SHP77 (cell line): ENCODE measurements at places on chromosomes 2 and 18.

DNA sequence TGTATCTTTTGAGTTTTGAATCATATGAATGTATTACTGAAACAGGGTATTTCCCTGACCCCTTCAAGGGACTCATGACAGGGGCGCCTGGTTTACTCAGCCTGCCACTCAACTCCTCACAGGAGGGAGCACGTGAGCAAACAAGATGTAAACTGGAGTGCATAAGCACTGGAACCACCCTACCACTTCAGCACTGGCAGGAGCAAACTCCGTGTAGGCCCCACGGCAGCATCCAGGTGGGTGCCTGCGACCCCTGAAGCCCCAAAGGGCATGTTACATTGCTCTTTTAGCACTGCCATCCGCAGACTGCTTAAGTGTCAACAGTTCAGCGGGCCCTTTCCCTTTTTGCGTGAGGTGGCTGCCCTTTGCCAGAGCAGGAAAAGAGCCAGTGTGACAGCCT, 8.2 kb upstream of the DAPL1 start:
- DNase-seq = peak; percentile 25

DNA sequence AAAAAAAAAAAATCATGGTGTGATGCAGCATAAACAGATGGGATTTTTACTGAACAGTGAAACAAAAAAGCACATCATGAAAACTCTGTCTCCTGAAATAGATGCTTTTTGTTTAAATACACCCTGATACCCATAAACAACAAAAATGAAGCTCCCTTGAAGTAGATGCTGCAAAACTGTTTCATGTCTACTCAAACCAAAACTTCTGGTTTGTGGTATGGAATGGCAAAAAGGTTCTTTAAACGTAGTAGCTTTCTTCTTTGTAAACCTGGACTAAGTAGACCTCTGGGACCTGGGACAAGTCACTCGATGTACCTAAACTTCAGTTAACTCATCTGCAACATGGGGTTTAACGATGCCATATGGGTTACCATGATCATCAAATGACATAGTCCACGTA, 64.4 kb upstream of the RAPH1 start:
- DNase-seq = no peak

GRCh38 chr2:192159736-192160135, 35.0 kb downstream of the TMEFF2 start:
- DNase-seq = no peak

DNA sequence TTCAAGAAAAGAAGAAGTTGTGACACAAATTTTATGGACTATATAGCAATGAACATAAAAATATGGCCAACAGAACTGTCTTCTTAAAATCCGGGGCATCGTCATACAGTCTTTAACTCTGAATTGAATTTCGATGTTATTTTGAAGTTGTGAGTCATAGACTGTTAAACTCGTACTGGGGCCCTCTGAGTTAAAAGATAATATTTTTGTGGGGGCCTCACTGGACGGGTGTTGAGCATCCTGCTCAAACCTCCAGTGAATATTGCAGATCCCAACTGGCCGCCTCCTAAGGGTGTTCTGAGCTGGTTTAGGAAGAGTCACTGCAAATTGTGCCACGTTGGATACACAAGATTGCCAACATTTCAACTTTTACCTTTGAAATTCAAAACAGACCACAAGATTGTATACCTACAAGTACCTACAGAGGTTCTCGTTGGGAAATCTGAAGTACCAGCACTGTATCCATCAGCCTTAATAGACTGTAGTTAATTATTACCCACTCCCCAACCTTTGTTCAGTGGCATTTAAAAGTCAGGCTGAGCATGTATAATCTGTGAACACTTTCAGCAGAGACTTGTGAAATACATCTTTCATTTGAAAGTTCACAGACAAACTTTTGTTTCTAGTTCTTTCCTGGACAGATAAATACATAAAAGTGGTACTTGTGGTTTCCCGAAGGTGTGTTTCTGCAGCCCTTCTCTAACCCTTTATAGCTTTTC, 27.8 kb downstream of the KLHL23 start:
- no peak for DNase-seq

GRCh38 chr2:44777537-44777936, 164.0 kb upstream of the SIX3 start:
- peak; percentile 9 for DNase-seq

- no peak for DNase-seq
Measured at GRCh38 chr2:239869272-239870155, 155.6 kb downstream of the NDUFA10 start.

- no peak for DNase-seq
Measured at GRCh38 chr2:127649100-127649611, 3.2 kb downstream of the GPR17 start.

DNA sequence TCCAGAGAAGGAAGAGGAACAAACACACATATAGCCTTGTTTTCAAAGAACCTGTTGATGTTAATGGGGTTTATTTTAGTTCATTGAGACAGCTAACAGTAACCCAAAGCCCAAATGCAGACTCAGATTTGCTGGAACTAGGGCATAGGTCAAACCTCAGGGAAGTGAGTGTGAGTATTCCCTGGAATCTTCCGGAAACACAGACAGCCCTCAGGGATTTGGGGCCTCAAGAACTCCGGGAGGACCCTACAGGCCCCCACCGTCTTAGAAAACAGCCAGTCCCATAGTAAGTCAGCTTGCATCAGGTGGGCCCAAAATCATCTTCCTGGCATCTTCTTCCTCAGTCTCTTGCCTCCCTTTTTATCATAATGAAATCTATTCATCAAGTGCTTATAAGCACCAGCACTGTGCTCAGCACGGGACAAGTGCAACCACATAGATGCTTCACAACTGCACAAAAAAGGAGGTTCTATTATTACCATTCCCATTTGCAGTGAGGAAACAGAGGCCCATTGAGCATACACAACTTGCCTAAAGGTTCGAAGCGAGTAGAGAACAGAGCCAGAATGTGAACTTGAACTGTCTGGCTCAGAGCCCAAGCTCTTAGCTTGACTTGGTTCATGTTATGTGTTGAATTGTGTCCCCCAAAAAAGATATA, 50.2 kb upstream of the BCL11A start:
- no peak for DNase-seq

GRCh38 chr2:240965296-240965904, 33.0 kb upstream of the SNED1 start:
- DNase-seq = no peak

DNA sequence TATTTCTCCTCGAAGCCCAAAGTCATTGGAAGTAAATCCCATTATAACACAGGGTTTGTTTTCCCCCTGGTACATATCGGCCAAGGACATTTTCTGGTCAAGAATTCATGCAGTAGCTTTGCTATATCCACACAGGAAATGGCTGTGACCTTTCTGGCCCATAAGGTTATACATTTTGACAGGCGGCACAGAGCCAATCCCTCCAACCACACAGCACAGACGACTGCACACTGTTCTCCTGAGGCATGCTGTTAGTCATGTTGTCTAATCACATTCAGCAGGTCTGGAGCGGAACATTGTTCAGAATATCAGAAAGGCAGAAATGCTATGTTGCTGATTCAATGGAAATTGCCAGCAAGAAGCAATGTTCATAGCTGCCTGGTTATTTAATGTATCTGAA, 742.3 kb upstream of the SLC8A1 start:
- DNase-seq = no peak

GRCh38 chr18:78975699-78976335, 3.8 kb upstream of the SALL3 start:
- no peak for DNase-seq

DNA sequence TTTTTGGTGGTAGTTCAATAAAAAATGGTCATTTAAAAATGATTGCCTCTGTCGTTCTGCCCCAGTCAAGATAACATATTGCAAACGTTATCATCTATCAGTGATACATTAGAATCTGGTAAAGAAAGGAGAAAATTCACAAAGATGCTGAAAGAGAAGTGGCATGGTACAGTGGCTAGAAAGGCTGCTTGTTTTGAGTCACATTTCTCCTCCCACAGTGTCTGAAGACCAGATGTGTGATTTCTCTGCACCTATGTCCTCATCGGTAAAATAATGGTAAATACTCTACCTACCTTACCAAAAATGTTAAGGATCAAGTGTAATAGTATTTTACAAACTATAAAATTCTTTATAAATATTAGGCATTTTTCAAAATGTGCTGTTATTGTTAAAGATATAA, 76.1 kb upstream of the NOSTRIN start:
- DNase-seq = no peak

DNA sequence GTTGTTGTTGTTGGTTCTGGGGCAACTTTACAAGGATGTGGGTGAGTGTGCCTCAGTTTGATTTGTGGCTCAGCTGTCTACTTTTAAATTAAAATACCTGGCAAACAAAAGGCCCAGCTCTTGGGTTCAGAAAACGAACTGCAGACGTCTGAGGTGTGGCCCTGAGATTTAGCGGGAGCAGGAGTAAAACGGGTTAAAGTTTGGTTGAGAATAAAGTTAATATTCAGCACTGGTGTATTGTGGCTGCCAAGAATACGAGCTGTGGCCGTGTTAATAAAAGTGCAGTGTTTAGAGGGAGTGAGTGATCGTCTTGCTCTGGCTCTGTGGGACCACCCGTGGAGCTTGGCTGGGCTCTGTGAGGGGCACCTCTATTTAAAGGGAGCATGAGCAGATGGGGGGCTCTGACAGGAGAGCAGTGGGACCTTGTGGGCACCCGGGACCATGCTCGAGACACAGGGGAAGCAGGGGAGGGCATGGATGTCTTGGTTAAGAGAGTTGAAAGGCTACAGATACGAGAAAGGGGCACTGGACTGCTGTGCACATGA, 80.3 kb downstream of the VAPA start:
- DNase-seq = no peak

DNA sequence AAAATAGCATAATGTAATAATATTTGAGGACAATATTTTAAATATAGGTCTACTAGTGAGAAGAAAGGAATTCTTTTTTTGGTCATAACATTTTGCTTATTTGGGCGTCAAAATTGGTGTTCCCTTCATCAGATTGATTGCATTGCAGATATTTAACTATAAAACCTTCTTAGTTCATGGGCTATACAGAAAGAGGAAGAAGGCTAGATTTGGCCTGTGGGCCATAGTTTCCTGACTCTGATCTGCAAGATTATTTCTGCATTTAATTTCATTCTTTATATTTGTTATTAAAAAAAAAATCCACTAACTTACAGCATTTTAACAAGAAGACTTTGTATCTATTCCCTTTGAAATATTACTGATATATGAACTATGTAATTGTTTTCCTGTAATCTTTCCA, 31.9 kb downstream of the PIKFYVE start:
- DNase-seq = no peak

DNA sequence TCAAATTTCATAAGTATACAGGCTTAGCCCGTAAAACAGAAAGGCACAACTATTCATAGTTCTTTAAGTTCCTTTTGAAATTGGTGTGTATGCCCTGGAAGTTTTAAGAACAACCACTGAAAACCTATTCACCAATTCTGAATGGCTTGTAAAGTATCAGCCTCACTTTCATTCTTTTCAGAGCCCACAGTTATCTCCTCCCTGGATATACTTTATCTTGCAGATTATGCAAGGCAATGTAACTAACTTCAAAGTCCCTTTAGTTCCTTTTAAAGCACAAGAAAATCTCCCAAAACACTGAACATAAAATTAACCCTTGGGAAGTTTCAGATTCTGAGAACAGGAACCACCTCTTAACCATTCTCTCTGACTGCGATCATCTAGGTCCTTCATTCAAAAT, 1.1 kb downstream of the STRN start:
- no peak for DNase-seq

DNA sequence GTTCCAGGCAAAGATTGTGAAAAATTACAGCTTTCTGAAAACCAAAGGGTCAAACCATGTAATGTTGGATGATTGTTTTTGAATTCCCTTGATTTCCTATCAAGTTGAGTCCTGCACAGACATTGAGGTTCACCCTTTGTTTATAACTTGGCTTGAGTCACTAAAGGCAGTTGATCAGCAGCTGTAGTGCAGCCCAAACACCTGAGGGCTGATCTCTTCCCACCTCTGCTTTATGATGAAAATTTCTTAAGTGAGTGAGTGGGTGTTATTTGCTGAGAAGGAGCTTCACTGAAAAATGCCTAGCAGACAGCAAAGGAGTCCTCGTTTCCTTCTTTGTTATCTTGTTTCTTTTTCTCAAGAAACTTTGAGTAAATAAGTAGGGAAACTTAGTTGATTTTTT, 31.9 kb upstream of the BMPR2 start:
- no peak for DNase-seq

DNA sequence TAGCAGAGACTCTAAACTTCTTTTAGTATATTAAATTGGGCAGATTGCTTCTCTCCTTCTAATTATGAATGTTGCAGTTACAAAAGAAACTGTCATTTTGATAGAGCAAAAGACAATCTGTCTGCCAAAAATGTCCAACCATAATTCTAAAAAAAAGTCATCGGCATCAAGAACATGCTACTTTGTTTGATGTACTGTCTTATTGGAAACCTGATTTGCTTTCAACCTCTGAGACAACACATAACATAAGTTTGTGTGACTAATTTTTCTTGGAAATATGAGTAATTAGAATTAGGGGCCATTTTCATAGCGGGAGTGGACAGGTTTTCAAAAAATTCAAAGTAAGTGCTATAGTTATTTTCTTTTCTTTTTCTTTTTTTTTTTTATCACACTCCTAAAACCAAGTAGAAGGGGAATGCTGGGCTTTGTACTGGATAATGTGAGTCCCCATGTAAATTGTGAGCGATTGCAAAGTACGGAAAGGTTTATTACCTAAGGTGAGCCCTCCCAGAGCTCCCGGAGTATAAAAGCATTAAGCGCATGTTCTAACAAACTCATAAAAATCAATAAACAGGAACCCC, 59.1 kb downstream of the ZEB2 start:
- DNase-seq = no peak

GRCh38 chr2:68363721-68364120, 1.4 kb upstream of the PLEK start:
- DNase-seq = no peak

DNA sequence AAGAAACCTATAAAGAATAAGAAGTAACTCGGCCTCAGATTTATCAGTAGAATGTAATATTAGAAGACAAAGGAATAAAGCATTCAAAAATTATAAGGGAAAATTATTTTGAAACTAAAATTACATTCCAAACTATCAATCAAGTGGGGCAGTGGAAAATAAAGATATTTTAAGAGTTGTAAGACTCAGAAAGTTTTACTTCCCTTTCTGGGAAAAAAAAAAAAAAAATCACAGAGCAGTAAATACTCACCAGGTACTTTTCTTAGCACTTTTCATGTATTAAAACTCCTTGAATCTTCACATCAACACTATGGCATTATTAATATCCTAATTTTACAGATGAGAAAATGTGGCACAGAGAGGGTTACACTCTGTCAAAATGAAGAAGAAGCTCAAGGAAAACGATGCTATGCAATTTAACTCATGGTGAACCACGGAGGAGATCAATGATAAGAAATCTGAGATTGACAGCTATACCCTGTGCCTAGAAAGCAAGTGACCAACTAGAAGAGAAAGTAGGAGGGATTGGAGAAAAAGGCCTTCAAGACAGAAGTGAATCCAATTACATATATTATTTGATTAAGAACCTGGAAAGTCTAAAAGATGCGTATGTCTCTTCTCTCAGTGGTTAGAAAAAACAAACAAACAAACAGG, 238.9 kb upstream of the ID2 start:
- no peak for DNase-seq

GRCh38 chr2:19099181-19099580, 259.2 kb downstream of the OSR1 start:
- DNase-seq = no peak
